ENCODE measurements at places on chromosomes 4 and X. TPM values are rescaled to one million over a fixed set of nuclear protein-coding genes. Genes with fewer than 3 reads are reported as not detected.

GRCh38 chr4:155062948-155063347, 145.5 kb upstream of the NPY2R start:
- no peak for DNase-seq

The CT45A3 gene
- 0.22 TPM for polyA plus RNA-seq

The WAS gene
- 4.2 TPM for polyA plus RNA-seq

GRCh38 chr4:4289055-4289454, 899 bp downstream of the LYAR start:
- DNase-seq: no peak

GRCh38 chr4:54226404-54227255, 2.5 kb upstream of the PDGFRA start:
- peak; percentile 85 for DNase-seq

The GYG2 gene
- 3.0 TPM for polyA plus RNA-seq

The ATP8A1 gene
- polyA plus RNA-seq: 4.6 TPM

- DNase-seq: no peak
Observed at GRCh38 chrX:98065151-98065550, 1181.4 kb downstream of the RPA4 start.

GRCh38 chr4:52015366-52015765, 4.8 kb downstream of the LRRC66 start:
- DNase-seq: no peak

The FRG2 gene
- polyA plus RNA-seq: not detected

The PPM1K gene
- 20.0 TPM for polyA plus RNA-seq

GRCh38 chrX:134631426-134632346, 26.6 kb downstream of the PLAC1 start:
- no peak for DNase-seq

DNA sequence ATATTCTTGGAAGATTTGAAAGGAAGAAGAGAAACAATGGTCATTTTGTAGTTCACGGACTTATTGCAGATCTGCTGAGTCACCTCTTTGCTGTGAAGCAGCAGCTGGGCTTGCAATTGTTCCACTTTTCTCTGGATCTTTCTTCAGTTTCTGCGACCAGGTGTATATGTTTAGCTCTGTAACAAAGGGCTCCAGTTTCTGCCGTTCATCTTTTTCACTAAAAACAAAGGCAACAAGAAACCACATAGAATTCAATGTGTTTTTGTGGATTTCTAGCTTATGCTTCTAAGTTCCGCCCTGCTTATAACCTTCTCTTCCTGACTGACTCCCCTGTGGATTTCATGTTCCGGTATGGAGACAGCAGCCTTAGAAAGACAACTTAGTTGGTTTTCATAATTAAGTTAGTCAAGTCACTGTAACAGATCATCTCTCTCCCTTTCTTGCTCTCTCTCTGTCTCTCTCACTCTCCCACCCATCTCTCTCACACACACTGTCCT, 121.6 kb upstream of the EPHA5 start:
- peak; percentile 3 for DNase-seq

The GLUD2 gene
- polyA plus RNA-seq: 3.2 TPM

DNA sequence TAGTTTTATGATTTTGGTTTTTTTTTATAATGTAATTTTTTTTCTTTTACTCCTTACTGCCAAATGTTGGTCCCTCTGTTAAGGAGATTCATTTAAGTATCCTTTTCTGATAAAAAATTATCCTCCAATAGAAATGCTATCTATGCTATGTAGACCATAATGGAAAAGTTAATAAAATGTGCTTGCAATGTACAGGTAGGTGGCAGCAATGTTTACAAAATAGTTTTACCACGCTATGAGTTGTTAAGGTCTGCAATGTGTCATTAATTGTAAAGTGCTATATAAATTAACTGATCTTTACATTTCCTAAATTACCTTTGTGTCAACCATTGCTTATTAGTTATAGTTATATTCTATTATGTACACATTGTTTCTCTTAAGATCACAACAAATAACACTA, 3.8 kb upstream of the CENPC start:
- DNase-seq: peak; percentile 6

GRCh38 chr4:122777846-122778673, 45.6 kb downstream of the BBS12 start:
- DNase-seq: no peak

DNA sequence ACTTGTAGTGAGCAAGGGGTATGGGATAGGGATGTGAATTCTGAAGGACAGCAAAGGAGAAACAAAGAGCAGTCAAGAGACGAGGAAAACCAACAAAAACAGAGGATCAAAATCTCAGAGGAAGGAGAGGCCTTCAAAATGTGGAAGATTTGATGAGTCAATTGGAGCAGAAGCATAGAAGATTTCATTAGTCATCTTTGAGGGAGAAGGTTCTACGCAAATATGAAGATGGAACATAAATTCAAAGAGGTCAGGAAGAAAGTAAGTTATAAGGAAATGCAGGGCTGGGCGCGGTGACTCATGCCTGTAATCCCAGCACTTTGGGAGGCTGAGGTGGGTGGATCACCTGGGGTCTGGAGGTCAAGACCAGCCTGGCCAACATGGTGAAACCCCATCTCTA, 35.4 kb downstream of the MID2 start:
- no peak for DNase-seq

- DNase-seq: no peak
Observed at GRCh38 chr4:12729384-12729783, 754.8 kb downstream of the RAB28 start.

DNA sequence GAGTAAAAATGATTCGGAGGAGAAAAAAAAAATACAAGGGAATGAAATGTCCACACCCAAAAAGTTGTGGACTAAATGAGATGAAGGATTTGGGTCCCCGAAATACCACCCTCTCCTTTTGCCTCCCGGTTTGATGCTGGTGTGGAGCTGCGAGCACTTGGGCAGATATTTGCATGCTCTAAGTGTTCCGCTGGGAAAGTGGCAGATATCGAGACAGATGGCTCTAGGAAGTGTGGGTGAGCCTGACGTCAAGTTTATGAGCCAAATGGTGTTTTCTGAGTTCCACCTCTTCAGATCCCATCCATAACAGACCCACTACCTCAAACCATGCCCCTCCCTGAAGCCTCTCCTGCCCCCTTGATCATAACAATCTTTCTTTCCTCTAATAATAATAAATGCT, 228.6 kb downstream of the QDPR start:
- DNase-seq: no peak

The LDB2 gene
- 41.2 TPM for polyA plus RNA-seq

GRCh38 chrX:74232859-74233258, 71.1 kb upstream of the ZCCHC13 start:
- no peak for DNase-seq

The DSPP gene
- not detected for polyA plus RNA-seq

GRCh38 chr4:4217113-4217512, 9.6 kb downstream of the OTOP1 start:
- no peak for DNase-seq

- DNase-seq: no peak
Observed at GRCh38 chrX:110216027-110216426, 101.9 kb downstream of the AMMECR1 start.

GRCh38 chr4:62449538-62449937, 1249.4 kb downstream of the ADGRL3 start:
- no peak for DNase-seq
